ENCODE measurements at places on chromosomes 4 and X.

DNA sequence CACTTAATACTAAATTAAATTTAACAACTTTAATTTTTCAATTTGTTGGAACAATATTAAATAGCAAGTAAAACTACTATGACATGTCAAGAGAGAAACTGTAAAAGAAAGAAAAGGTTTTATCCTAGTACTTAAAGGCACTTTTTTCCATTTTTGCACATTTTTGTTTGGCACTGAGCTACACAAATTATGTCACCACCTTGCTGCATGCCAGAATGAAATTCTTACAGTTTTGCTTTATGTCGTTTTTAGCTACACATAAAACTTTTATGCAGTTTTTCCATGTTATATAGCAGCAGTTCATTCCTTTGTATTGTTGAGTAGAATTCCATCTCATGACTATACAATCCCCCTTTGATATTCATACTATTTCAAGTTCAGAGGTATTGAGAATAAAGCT is 99.1 kb upstream of the RXFP1 start:
- DNase-seq: no peak

- DNase-seq: no peak
Measured at GRCh38 chrX:74536832-74537371, 77.5 kb downstream of the RLIM start.

- peak; percentile 45 for DNase-seq
Measured at GRCh38 chrX:135697601-135698000, 15.8 kb upstream of the CT45A1 start.

DNA sequence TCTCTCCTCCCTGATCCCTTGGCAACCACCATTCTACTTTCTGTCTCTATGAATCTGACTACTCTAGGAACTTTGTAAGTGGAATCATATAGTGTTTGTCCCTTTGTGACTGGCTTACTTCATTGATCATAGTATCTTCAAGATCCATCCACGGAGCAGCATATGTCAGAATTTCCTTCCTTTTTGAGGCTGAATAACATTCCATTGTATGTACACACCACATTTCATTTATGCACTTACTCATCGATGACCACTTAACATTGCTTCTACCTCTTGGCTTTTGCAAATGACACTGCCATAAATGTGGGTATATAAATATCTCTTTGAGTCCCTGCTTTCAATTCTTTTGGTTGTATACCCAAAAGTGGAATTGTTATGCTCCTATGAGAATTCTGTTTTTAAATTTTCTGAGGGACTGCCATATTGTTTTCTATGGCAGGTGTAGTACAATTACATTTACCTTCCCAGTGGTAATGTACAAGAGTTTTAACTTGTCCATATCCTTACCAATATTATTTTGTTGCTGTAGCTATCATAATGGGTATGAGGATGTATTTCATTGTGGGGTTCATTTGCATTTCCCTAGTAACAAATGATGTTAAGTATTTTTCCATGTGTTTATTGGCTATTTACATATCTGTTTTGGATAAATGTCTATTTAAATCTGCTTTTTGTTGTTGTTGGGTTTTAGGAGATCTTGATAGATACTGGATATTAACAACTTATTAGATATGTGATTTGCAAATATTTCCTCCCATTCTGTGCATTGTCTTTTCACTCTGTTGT is 466.1 kb downstream of the C4orf33 start:
- DNase-seq: no peak

DNA sequence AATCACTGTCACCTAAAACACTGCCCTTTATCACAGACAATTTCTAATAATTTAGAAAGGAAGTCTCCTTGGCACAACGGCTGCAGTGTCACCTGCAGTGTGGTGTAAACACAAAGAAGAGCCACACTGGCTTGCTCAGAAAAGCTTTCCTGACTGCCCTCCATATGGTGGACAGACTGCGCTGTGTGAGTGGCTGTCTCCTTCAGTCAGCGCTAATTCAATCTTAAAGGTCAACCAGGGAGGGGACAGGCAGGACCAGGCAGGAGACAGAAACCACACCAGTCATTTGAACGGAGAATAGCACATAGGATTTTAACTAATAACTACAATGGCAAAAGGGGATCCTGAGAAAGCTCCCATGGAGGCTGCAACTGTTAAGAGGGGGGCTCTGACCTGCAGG is 132.1 kb downstream of the NSUN7 start:
- DNase-seq: no peak

DNA sequence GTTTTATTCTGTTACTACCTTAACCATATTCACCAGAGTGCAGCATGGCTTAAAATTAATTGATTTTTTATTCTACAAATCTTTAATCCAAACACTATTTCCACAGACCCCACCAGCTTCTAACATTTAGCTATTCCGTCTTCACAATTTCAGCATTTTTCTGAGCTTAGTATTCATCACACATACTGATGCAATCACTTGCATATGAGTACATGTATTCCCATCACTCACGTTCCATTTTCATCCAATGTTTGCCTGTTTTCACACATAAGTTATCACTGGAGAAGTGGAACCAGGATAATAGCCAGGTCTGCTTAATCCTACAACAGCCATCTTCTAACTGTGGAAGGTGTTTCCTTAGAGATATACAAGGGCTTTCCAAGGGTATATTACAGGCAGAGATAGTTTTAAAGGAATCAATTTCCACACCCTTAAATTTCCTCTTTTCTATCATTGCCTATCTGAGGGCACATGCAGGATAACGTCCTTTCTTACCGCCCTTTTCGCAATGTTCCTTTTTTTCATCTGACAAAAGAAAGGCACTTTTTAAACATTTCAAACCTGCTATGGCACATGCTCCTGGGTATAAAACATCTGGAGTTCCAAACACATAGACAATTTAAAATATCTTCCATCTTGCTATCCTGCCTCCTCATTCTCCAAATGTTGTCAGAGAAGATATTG is 115.8 kb downstream of the CORIN start:
- no peak for DNase-seq

GRCh38 chr4:57102050-57102624 is 8.0 kb downstream of the IGFBP7 start:
- no peak for DNase-seq

DNA sequence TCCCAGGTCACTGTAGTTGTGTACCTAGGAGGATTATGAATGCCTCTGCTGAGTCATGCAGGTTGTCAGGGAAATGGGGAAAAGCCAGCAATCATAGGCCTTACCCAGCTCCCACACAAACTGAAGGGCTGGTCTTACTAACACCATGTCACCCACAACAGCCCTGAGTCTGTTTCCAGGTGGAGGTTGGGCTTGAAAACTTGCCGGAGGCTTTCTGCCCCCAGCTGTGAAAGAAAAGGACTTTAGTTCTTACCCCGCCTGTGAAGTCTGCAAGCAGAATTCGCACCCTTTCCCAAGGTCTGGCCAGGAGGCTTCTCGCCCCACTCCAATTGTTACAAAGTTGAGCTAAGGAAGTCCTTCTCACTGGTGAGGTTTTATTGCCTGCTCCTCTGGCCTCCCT is 143.9 kb downstream of the RPS6KA6 start:
- DNase-seq: no peak

DNA sequence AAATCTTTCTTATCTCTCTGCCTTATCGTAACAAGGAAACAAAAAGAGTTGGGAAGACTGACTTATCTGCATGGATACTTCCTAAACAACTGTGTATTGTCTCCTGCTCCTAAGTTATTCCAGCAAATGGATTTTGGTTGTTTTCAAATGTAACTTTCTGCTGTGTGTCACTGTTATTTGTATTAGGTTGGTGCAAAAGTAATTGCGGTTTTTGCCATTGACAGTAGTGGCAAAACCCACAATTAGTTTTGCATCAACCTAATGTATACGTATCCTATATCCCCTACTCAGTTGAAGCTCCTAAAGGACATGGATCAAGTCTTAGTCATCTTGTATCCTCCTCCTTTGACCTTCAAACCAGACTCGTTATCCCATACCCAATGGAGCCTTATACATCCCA is 263.4 kb upstream of the GPR101 start:
- DNase-seq: no peak

- DNase-seq: no peak
Measured at GRCh38 chr4:72286185-72286584, 254.4 kb downstream of the NPFFR2 start.

DNA sequence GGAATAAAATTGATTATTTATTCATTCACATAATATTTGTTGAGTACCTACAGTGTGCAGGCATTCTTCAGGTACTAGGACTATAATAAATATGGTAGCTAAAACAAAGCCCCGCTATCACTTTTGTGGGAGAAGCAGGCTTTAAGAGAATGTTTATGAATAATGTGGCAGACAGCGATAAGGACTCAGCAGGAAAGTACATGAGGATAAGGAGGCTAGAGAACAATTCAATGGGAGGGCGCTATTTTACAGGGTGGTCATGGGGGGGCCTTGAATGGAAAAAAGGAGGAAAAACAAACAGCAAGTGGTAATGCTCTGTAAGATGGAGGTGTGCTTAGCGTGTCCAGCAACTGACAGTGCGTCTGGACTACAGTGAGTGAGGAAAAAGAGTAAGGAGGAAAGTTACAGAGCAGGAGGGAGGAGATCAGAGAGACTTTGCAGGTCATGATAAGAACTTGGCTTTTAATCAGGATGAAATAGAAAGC is 264.2 kb upstream of the ETNPPL start:
- DNase-seq: no peak

DNA sequence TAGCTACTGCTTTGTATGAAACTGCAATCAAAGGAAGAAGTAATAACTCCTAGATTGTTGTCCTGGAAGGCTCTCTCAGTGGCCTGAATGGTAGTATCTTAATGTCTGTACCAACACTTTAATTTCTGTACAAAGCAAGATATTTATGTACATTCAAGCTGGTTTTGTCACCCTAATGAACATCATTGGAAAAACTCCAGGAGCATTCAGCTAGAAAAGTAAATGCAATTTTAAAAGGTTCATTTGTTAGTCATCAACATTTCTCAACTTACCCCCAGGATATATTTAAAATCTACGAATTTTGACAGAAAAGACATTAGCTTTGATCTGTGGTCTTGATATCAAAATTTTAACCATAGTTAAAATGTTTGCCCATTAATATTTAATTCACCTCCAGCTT is 80.0 kb upstream of the FGF13 start:
- no peak for DNase-seq

- peak; percentile 96 for DNase-seq
Measured at GRCh38 chrX:153971450-153972367, at the start of gene HCFC1. HCFC1 (minus strand) TSS chrX:153971818; CDS start chrX:153970840, 978 bp downstream.

DNA sequence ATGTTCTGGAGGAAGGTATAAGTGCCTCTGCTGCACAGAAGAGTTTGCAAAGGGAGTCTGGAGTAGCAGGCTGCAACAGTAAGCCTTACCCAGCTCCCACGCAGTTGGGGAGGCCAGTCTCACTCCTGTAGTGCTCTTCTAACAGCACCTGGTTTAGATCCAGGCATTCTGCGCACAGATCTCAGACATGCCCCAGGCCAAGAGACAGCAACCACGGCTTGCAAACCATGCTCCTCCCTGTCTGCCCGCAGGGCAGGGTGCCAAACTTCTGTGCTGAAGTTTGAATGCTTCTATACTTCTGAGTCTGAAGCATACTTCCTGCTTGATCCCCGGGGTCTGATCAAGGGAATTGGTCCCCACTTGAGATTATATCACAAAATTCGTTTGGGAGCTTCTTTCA is 106.3 kb downstream of the LINC00632 start:
- no peak for DNase-seq

DNA sequence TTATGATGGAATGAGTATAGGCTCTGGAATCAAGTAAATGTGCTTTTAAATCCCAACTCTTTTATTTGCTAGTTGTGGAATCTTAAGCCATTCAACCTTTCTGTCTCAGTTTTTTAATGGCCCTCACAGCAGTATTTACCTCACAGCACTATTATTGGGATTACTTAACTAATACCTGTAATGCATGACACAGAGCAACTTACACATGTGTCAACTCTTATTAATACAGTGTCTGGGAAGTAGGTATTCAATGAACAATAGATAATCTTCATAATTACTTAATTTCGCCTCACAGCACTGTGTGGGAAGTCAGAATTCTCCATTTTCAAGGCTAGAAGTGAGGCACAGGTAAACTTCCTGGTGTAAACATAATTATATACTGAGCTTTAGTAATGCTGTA is 149.7 kb upstream of the NUDT6 start:
- DNase-seq: no peak

- no peak for DNase-seq
Measured at GRCh38 chrX:137550665-137551261, 15.2 kb upstream of the ZIC3 start.

DNA sequence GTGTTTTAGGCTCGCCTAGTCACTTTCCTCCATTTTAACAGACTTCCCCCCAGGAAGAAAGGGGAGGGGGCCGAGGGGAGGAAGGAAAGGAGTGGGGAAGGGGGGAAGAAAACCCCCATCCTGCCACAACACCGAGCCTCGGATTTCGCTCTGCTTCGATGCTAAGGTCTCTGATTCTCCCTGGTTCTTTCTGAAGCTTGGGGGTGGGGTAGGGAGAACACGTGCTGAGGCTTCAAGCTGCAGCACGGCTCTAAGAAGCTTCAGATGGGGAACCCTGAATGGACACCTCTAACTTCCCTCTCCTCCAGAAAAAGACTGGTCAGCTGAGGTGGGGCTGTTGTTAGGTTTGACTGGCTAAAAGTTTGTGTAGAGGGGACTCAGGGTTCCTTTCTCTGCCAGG is 61.8 kb downstream of the RHOH start:
- DNase-seq: no peak

GRCh38 chrX:153646620-153647373 is at the start of gene DUSP9:
DUSP9 (plus strand) TSS chrX:153647203; CDS start chrX:153647954, 751 bp downstream.
- no peak for DNase-seq

GRCh38 chrX:29155286-29155685 is 568.0 kb downstream of the IL1RAPL1 start:
- DNase-seq: no peak

- DNase-seq: no peak
Measured at GRCh38 chr4:3046162-3046561, 28.2 kb downstream of the HTT-AS start.

GRCh38 chr4:118331352-118331751 is 21.5 kb downstream of the PRSS12 start:
- DNase-seq: peak; percentile 11

- no peak for DNase-seq
Measured at GRCh38 chrX:116194649-116195048, 24.1 kb downstream of the AGTR2 start.

DNA sequence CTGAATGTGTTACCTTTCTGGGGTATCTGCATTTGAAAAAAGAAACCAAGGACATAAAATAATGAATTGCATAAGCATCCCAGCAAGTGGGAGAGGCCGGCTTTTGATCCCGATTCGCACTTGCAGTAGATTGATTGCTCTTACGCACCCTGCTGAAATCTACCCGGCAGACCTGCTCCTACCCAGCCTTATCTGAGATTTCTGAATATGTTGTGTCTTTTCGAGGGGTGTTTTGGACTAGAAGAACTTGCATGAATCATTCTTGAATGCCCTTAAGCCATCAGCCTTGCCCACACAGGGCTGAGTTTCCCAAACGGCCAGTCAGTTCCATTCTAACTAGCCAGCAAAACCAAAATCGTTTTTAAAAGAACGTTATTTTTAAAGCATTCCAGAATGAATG is 174.4 kb upstream of the BCOR start:
- DNase-seq: no peak

DNA sequence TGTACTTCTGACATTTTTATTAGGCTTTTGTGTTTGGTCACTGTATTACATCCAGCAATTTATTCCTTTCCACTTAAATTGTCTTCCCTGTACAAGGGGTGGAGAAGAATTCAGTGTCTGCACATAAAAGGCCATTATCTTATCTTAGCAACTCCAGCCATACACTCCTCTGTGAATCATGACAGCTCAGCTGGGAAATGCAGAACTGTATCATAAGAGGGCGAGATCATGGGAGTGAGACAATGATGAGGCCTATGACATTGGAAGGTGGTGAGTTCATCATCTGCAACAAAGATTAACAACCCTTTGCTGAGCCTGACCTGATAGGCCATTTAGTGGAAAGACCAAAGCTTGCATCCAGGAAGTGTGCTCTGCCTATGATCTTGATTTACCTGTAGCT is 33.3 kb downstream of the SLIT2 start:
- no peak for DNase-seq

- DNase-seq: peak; percentile 26
Measured at GRCh38 chr4:118683513-118683912, 1.7 kb upstream of the METTL14 start.
